ENCODE measurements at places on chromosomes 4 and X. TPM values are rescaled to one million over a fixed set of nuclear protein-coding genes. Genes with fewer than 3 reads are reported as not detected.
A peak's percentile ranks its signal among the peaks of the same experiment; 100 is the strongest.

GRCh38 chrX:141945426-141945825 lies 41.7 kb downstream of the MAGEC1 start:
- H3K4me1 ChIP-seq: no peaks in the 10 kb centered on the region
- H3K36me3 ChIP-seq: no peaks in the 10 kb centered on the region
- DNase-seq: no peak
- H3K4me3 ChIP-seq: no peak overlapping the region
- no peaks in the 10 kb centered on the region for H3K27me3 ChIP-seq
- no peak overlapping the region for H3K27ac ChIP-seq

DNA sequence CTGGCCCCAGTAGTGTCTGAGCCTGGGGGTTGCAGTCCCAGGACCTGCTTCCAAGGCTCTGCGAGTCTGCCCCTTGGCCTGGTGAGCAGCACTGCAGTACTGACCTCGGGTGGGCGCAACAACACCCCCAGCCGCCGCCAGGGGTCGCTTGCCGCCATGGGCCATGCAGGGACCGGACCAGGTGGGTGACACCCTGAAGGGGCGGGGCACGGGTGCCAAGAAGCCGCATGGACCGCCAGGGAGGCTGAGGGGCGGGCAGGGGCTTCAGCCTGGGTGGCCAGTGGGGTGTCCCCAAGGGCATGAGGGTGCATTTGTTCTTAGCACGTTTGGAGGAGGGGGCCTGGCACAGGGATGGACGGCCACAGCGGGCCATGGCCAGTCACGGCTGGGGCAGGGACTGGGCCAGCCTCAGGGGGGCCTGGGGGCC lies 25.0 kb downstream of the TACC3 start:
- peaks cover 21% of the 10 kb centered on the region for H3K36me3 ChIP-seq
- no peak overlapping the region for H3K27ac ChIP-seq
- no peaks in the 10 kb centered on the region for H3K4me1 ChIP-seq
- DNase-seq: peak; percentile 84
- H3K27me3 ChIP-seq: no peaks in the 10 kb centered on the region
- H3K4me3 ChIP-seq: no peak overlapping the region

DNA sequence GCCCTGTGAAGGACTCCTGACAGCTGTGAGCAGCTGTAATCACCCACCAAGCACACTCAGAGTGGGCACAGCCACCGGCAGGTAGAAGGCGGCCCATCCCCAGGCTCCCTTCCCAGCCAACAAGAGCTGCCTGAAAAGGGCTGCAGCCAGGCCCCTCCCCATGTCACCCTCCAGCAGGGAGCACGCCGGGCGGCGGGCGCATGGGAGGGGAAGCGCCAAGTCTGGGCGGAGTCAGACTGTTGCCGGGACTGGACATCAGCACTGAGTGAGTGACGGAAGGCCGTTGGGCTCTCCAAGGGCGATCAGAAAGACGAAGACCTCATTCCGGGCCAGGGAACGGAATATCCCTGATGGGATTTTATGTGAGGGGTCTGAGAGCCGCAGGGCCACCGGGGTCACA lies 82.1 kb downstream of the PPP2R2C start:
- no peak for DNase-seq
- H3K27me3 ChIP-seq: peaks cover 8% of the 10 kb centered on the region
- H3K36me3 ChIP-seq: no peaks in the 10 kb centered on the region
- no peak overlapping the region for H3K27ac ChIP-seq
- no peaks in the 10 kb centered on the region for H3K4me1 ChIP-seq
- no peak overlapping the region for H3K4me3 ChIP-seq

- peaks cover 4% of the 10 kb centered on the region for H3K27me3 ChIP-seq
- no peaks in the 10 kb centered on the region for H3K4me1 ChIP-seq
- no peak for DNase-seq
- H3K4me3 ChIP-seq: no peak overlapping the region
- H3K36me3 ChIP-seq: no peaks in the 10 kb centered on the region
- H3K27ac ChIP-seq: no peak overlapping the region
Observed at GRCh38 chr4:128512767-128513322, 225.2 kb upstream of the PGRMC2 start.

DNA sequence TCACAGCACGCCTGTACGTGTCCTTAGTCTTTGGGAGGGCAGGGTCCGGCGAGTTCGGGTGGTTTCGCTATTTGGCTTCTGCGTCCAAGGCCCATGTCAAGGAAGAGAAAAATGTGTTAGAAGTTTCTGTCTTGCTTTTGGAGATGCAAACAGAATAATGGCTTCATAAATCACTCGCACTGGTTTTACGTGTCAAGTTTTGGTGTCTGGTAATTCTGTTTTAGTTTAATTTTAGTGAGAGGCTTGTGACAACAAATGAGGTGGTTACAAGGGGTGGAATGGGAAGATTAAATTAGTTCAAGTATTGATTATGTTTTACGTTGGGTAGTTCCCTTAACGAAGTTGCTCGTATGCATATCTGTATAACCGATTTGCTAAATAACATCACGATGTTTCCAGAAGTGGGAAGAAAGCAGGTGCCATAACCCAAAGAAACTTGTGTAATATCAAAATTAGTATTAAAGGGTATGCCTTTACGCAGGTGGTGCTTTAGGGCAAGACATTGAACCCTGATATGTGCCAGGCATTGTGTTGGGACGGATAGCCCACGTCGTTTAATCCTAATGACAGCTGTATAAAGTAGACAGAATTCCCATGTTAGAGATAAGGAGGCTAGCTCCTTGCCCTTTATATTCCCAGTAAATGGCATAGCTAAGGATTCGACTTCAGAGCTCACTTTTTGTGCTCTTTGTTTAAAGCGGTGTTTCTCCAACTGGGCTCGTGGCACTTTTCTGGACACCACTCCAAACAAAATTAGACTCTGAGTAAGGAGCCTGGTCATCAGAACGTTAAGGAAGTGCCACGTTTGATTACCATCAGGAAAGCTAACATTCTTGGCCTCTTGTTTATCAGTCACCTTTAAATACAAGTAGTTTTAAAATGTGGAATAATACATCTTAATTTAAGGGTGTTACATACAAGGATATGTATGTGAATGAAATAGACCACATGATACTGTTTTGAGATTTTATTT lies 843 bp downstream of the RPL34 start:
- peak overlapping the region; percentile 95 for H3K4me3 ChIP-seq
- peaks cover 50% of the 10 kb centered on the region for H3K4me1 ChIP-seq

DNA sequence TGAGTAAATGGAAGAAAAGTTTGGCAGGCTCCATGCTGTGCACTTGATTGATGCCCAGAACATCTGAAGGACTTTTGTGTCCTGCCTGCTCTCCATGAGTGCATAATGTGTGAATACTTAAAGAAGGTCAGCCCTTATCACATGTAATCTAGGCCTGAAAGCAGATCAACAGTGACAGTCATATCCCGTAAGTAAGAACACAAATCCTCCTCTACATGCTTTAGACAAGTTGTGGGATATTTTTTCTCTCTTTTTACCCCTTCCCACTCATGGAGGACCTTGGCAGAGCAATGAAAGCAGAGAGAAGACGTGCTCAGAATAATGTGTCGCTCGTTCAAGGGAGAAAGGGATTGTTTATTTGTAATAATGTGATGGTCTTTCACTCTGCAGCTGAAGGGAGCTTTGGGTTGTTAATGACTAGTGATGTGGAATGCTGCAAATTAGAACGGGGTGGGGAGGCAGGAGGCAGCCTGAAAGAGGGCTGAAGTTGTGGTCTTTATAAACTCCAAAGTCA lies 286.6 kb downstream of the BMPR1B start:
- no peak overlapping the region for H3K27ac ChIP-seq
- no peak overlapping the region for H3K4me3 ChIP-seq
- no peaks in the 10 kb centered on the region for H3K4me1 ChIP-seq
- no peaks in the 10 kb centered on the region for H3K36me3 ChIP-seq

- H3K4me3 ChIP-seq: no peak overlapping the region
- no peaks in the 10 kb centered on the region for H3K36me3 ChIP-seq
- DNase-seq: no peak
- H3K4me1 ChIP-seq: no peaks in the 10 kb centered on the region
Observed at GRCh38 chr4:117311215-117311614, 225.8 kb upstream of the TRAM1L1 start.

GRCh38 chr4:165415910-165416309 lies 37.1 kb downstream of the CPE start:
- H3K27me3 ChIP-seq: peaks cover 8% of the 10 kb centered on the region
- H3K36me3 ChIP-seq: no peaks in the 10 kb centered on the region
- no peak overlapping the region for H3K4me3 ChIP-seq
- H3K4me1 ChIP-seq: no peaks in the 10 kb centered on the region
- DNase-seq: no peak

DNA sequence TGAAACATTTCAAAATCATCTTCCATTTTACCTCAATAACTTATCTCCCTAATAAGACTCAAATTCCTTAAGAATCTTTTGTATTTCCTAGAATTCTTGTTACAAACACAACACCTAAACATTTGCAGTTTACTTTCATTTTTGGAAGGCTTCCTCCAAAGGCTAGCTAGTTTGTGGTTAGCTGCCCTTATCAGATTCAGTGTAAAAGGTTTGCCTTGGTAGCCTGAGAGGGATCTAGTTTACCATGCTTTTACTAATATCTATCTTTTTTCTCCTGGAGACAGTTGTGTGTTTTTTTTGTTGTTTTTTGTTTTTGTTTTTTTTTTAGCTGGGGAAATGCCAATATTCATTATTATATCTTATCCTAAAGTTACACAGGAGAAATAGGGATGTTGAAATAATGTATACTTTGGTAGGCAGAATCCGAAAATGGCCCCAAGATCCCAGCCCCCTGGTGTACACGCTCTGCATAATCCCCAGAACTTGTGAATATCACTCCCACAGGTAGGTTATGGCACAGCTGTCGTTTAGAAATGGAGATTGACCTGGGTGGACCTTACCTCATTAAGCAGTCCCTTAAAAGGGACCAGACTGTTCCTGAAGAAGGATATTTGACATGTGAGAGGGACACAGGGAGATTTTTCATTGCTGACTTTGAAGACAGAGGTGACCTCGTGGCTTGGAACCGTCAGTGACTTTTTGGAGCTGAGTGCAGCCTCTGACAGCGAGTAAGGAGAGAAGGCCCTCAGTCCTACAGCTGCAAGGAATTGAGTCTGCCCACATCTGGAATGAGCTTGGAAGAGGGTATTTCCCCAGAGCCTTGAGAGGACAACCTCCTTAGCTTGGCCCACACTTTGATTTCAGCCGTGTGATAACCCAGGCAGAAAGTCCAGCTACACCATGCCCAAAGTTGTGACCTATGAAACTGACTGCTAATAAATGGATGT lies 33.4 kb downstream of the SEPTIN11 start:
- H3K27me3 ChIP-seq: no peaks in the 10 kb centered on the region
- H3K4me1 ChIP-seq: peaks cover 6% of the 10 kb centered on the region
- no peak overlapping the region for H3K27ac ChIP-seq
- DNase-seq: no peak
- H3K4me3 ChIP-seq: no peak overlapping the region
- no peaks in the 10 kb centered on the region for H3K36me3 ChIP-seq

The FRMPD3 gene
- 0.24 TPM for total RNA-seq

Data from activated B cell treated with CpG ODN at 0.5 μM for 24 hours (primary cell).